Breast epithelium (tissue), 4 donors: ENCODE measurements at places on chromosomes 4 and X.

GRCh38 chr4:128590773-128591172 is 218.7 kb upstream of the JADE1 start:
- no peak for DNase-seq

DNA sequence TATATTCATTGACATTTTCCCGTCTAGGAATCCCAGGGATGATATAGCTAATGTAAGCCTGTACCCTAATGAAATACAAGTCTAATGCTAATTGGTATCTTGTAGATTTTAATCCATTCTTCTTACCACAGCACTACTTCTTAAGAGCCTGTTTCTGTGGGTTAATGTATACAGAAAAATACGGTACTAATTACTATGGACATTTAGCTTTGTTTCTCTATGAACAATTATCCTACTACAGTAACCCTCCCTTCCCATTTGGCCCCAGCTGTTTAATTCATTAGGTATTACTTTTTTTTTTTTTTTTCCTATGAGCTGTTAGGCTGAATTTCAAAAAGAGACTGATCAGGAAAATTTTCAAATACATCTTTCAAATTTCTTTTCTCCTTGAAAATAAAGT is 245.1 kb upstream of the SLC7A11 start:
- no peak for DNase-seq

DNA sequence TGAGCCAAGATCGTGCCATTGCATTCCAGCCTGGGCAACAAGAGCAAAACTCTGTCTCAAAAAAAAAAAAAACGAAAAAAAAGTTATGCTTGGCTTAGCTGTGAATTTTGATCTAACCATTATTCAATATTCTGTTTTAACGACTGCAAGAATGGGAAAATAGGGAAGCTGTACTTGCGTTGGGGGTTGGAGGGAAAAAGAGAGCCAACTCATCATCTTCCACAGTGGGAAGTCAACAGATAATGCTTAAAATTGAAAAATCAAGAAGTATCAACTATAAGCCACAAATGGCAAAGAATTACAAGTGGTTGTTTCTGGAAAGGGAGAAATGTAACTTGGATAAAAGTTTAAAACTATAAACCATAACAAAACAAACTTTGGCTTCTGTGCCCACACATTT is 2.9 kb downstream of the TEC start:
- DNase-seq: no peak

- no peak for DNase-seq
Measured at GRCh38 chr4:173121076-173121561, 47.5 kb upstream of the GALNT7 start.

GRCh38 chr4:122803788-122804208 is 22.8 kb upstream of the FGF2 start:
- DNase-seq: no peak

GRCh38 chr4:1251773-1252066 is 2.8 kb upstream of the CTBP1 start:
- no peak for DNase-seq

DNA sequence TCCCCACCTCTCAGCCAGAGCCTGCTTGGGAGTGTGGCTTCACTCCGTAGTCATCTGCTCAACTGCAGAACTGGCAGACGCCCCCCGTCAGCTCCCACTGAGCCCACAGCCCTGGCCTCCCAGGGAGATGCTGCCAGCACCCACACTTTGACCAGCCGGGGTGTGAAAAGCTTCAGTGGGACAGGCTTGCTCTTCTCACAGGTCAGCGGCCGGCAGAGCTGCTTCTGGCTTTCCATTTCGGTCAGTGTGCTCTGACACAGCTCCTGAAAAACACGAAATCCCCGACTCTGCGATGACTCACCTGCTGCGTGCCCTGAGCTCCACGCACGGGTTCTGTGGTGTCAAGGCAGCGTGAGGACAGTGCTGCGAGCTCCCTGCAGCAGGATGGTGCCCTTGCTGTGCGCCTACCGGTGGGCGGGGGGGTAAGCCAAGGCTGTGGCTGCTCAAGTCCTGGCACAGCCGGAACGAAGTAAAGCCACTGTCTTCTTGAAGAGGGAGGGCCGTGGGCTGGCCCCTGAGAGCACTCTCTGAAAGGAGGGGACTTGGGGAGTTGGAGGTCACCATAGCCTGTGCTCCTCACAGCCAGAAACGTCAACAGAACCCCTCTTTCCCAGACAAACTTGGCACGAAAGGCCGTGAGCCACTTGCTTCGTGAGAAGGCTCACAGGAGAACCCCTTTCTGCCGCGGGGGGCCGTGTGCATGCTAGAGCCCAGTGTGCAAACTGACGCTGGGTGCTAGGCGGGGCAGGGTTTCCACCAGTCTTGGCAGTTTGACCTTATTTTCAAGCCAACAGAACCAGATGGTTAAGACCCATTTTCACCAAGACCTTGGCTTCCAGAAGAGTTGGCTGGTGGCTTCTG is 23.6 kb downstream of the NOP14 start:
- peak; percentile 15 for DNase-seq

DNA sequence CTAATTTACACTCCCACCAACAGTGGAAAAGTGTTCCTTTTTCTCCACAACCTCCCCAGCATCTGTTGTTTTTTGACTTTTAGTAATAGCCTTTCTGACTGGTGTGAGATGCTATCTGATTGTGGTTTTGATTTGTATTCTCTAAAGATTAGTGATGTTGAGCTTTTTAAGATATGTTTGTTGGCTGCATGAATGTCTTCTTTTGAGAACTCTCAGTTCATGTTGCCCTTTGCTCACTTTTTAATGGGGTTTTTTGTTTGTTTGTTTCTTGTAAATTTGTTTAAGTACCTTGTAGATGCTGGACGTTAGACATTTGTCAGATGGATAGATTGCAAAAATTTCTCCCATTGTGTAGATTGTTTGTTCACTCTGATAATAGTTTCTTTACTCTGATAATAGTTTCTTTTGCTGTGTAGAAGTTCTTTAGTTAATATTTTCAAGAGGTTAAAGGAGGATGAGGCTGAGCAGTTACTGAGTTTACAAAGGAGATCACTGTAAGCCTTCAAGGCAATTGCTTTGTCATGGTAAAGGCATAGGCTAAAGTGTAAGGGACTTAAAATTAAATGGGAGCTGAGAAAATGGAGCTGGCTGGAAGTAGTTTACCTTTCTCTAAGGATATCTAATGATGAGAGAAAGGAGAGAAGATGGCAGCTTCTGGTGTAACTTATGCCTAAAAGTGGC is 323.4 kb downstream of the PCDH7 start:
- DNase-seq: no peak

- no peak for DNase-seq
Measured at GRCh38 chr4:47012676-47013075, 18.7 kb upstream of the GABRB1 start.

GRCh38 chr4:183182873-183183725 is 84.0 kb downstream of the WWC2 start:
- DNase-seq: no peak

GRCh38 chr4:107650251-107650650 is 69.8 kb downstream of the PAPSS1 start:
- DNase-seq: no peak

- no peak for DNase-seq
Measured at GRCh38 chr4:73257651-73258435, 755 bp downstream of the ANKRD17 start.

GRCh38 chrX:119735467-119735866 is 22.9 kb upstream of the SOWAHD start:
- no peak for DNase-seq

DNA sequence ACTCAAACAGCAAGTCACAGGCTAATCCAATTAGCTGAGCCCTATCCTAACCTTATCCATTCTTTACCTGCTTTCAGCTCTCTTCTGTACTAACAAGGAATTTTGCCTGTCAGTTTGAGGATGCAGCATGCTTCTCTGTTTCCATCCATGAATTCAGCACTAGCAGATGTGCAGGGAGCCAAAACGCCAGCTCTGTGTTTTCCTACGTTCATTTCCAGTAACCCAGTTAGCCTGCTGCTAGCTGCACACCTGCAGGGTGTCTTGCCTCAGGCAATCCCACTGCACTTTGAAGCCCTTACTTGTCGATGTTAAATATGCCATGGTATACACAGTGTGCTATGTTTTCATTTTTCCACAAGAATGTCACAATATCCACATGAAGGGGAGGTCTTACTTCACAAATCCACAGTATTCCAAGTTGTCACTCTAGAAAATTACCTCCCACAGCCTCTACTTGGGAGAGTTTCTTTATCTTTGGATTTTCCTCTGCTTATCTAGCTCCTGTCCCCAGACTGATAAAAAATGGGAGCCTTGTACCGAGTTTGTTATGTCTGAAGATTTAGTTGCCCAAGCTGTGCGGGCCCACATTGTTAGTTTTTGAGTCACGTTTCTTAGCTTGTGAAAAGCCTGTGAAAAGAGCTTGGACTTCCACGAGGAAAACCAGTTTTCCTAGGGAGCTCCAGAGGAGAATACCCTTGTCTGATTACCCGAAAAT is 127.6 kb upstream of the HHIP start:
- DNase-seq: no peak

DNA sequence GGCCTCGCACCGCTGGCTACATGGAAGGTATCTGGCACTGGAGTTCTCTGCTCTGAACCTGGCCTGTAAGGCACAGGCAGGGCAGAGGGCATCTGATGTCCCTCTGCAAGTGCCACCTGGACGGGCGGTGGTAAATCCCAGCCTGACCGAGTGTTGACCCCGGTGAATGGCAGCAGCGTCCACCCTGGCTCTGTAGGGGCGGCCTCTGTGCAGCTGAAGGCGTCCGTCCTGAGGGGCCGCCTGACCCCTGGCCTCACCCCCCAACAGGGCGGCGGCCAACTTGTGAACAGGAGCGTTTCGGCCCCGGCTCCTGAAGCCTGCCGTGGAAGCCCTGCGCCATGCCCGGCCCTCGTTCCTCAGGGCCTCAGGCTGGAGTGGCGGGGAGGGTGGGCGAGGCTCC is 51.4 kb downstream of the CPZ start:
- no peak for DNase-seq

DNA sequence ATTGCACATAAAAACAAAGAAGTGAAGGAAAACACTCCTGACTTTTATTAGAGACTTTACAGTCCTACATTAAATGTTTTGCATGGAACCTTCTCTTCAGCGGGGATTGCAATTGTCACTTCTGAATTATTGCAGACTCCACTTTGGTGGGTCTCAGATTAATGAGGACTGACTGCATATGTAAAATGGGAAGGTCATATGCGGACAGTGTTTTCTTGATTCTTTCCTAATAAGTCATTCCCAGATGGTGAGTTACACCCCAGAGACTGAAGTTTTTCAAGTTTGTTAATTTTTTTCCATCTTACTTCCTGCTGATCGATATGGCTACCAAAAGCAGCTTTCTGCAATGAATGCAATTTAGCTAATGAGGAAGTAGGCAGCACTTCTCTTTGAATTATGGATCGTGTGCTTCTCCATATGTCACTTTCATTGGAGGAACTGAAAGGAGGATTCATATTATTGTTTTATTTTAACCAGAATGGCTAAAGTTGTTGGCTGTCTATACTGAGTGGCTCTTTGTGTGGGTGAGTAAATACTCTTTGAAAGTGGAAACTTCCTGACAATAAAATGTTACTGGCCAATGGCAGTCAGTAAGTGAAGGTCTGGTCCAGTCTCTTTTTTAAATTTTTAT is 119.3 kb upstream of the CLNK start:
- no peak for DNase-seq

- no peak for DNase-seq
Measured at GRCh38 chr4:121726642-121727268, 30.0 kb upstream of the ANXA5 start.

- DNase-seq: no peak
Measured at GRCh38 chr4:1810765-1811164, 17.7 kb downstream of the FGFR3 start.

GRCh38 chr4:182143822-182144625 is 99.2 kb upstream of the TENM3 start:
- no peak for DNase-seq

- no peak for DNase-seq
Measured at GRCh38 chr4:59565836-59566235, 1634.3 kb upstream of the ADGRL3 start.

GRCh38 chr4:2888886-2889285 is 45.2 kb downstream of the ADD1 start:
- DNase-seq: no peak

DNA sequence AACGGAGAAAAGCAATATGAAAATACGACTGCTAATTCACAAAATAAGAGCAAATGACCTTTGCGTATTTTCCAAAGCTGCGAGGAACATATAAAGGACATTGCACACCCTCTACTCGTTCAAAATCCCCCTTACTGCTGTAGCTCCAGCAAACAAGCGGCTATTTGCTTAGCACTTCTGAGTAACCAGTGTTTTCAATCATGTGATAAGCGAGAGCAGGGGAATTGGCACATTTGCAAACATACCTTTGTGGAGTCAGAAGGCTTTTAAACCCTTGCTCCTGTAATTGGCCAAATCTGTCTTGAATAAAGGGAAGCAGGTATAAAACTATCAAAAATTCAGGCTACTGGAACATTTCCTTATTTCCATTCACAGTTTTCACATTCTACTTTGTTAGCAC is 610.2 kb downstream of the UBE2NL start:
- no peak for DNase-seq

DNA sequence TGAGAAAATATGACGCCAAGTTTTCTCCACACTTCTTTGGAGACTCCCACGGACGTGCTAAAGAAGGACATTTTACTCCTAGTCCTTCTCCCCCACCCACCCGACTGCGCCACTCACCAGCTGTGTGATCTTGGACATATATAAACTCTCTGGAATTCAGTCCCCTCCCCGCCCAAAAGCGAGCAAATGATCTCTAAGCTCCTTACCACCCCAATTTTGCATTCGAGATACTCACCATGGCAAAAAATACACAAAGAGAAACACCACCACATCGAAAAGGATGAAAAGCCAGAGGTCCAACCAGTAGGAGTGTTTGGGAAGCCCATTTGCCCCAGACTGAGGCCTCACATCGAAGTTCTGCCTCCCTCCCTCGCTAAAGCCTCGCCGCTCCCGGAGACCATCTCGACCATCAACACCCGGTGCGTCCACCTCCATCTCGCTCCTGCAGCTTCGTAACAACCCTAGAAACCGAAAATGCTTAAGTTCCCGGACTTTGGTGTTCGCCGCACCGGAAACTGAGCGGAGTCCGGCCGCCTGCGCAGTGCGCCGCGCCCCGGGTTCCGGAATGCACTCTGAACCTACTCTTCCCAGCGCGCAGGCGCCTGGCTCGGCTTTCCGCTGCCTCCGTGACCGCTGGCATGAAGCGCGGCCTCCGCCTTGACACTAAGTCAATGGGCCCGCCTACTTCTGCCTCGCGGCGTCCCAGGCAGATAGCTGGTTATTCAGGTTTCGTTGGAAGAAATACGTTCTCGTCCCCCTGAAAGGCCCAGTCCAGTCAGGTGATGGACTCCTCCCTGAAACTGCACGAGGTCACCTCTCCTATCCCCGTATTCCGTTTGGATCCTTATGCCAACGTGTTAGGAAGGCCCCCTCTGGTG is 21.6 kb downstream of the FABP2 start:
- DNase-seq: peak; percentile 96

DNA sequence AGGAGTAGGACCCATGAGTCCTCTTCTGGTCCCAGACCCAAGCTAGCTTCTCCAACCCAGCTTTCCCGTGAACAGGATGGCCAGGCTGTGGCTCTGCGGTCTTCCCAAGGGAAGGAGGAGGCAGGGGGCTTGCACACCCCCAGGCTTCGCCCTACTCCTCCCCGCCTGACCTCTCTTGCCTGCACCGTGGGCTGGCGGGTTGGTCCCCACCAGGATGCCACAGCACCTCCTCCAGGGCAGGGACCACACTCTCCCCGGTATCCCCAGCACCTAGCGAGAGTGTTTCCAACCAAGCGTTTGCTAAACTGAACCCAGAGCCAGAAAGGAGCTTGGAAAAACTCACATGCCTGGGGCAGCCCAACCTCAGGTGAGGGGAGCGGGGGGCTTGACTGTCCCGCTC is 9.0 kb upstream of the S100P start:
- no peak for DNase-seq

- no peak for DNase-seq
Measured at GRCh38 chr4:3374011-3374645, 67.6 kb upstream of the HGFAC start.
